ENCODE measurements at places on chromosomes 2 and 18.

- no peak for DNase-seq
Observed at GRCh38 chr2:95380280-95380679, 22.2 kb upstream of the FAHD2A start.

GRCh38 chr2:67896076-67896475 lies 166.7 kb downstream of the C1D start:
- DNase-seq: no peak

GRCh38 chr2:219547621-219548020 lies 3.8 kb downstream of the TMEM198 start:
- no peak for DNase-seq

DNA sequence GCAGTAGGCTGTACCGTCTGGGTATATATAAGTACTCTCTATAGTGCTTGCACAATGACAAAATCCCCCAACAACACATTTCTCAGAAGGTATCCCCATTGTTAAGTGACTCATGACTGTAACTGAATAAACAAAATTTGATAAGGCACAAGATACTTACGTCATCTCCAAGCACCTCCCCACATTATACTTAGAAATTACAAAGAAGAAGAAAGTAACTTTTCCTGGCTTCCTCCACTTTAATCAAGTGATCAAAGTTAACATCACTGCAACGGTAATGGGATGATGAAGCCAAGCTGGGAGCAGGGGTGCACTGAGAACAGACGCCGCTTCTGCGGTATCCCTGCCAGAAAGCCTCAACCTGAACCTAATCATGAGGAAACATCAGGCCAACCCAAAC lies 9.7 kb downstream of the TNS1 start:
- DNase-seq: no peak

DNA sequence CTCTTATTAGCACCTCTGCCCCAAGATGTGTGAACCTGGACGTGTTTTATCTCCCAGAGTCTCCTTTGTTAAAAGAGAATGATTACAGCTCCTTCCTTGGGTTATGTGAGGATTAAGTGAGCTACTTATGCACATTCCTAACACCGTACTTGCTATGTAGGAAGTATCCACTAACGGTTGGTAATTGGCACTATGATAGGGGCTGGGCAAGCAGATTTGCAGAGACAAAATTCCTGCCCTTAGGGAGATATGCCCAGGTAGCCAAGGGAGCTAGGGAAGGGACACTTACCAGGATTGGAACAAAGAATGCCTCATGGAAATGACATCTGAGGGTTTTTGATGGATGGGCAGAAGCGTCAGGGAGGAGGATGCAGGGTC lies 11.5 kb upstream of the ALPK2 start:
- no peak for DNase-seq

DNA sequence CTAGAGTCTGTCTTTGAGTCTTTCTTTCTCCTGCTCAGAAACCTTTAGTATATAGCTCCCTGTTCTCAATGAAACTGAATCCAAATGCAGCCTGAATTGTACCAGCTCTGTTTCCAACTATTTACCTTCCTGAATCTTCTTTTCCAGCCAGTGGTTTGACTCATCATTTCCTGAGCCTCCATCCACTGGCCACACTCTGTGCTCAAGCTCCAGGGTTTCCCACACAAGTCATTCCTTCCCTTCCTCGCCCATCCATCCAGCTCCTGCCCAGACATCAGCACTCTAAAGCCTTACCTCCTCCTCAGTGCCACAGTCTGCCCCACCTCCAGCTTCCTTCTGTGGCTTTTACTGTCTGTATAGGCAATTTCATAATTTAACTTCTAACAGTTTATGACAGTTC lies 233.6 kb upstream of the RASGRP3 start:
- no peak for DNase-seq

GRCh38 chr2:106147665-106148064 lies 46.4 kb downstream of the UXS1 start:
- DNase-seq: no peak

GRCh38 chr2:112118148-112118547 lies 20.0 kb upstream of the FBLN7 start:
- DNase-seq: no peak

GRCh38 chr2:26347286-26347865 lies 787 bp upstream of the ADGRF3 start:
- DNase-seq: no peak

- no peak for DNase-seq
Observed at GRCh38 chr2:177397481-177398289, 5.1 kb downstream of the AGPS start.

DNA sequence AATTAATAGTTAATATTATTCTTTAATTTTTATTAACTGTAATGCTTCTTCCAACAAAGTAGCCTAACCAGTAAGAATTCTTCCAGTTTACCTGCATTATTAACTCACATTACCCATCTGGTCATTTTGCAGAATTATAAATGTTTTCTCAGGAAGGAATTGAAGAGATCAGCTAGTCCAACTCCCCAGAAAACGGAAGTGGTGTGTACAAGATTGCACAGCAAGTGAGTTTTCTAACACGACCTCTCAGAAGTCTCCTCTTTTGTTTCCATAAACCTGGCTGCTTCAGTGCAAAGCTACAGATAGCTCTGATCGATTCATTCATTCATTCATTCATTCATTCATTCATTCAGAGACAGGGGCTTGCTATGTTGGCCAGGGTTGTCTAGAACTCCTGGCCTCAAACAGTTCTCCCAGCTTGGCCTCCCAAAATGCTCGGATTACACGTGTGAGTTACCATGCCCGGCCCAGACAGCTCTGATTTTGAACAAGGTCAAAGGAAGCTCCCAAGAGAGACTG lies 128.8 kb upstream of the REV1 start:
- DNase-seq: no peak

- no peak for DNase-seq
Observed at GRCh38 chr18:59068276-59069071, 71.2 kb upstream of the SEC11C start.

GRCh38 chr2:222730366-222730999 lies 59.0 kb downstream of the MOGAT1 start:
- peak; percentile 34 for DNase-seq

- DNase-seq: no peak
Observed at GRCh38 chr2:71816815-71817214, 330.8 kb downstream of the CYP26B1 start.

DNA sequence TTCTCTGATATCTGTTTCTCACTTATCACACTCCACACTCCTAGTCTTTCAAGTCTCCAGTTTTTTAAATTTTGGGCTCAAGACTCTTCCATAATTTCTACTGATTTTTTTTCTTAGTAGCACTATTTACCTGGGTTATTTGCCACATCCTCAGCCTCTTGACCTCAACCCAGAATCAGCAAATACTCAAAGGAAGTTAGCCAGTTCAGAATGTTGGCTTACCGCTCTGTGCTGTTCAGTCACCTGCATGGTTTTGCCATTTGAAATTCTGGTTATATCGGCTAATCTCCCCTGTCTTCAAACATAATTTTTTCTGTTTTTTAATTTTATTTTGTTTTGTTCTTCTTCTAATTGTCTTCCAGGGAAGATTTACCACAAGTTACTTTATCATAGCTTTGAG lies 412.6 kb downstream of the PTH2R start:
- no peak for DNase-seq

GRCh38 chr18:67520351-67520921 lies 3.9 kb upstream of the DSEL start:
- DNase-seq: no peak

DNA sequence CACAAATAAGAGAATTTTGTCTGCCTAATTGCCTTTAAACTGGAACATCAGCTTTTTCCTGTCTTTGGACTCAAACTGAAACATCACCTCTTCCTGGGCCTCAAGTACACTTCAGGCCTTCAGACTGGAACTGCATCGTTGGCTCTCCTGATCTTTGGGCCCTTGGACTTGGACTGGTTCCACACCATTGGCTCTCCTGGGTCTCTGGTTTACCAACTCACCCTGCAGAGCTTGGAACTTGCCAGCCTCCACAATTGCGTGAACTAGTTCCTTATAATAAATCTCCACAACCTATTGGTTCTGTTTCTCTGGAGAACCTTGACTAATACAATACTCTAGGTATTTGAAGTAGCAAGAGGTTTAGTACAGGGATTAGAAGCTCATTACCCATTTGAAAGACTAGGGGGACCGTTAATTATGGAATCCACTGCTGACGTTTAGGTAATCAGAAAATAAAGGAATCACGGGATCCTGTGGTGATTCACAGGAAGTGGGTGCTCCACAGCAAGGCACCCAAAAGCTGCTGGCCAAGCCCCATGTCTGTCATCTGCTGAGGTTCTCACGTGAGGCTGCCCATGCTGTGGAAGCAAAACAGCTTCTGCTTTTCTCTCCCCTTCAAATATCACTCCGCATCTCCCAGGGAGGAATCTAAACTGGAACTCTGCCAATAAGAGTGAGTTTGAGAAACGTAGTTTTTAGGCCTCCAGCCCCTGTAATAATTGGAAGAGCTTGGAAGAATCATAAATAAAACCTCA lies 20.0 kb upstream of the SGPP2 start:
- DNase-seq: no peak

DNA sequence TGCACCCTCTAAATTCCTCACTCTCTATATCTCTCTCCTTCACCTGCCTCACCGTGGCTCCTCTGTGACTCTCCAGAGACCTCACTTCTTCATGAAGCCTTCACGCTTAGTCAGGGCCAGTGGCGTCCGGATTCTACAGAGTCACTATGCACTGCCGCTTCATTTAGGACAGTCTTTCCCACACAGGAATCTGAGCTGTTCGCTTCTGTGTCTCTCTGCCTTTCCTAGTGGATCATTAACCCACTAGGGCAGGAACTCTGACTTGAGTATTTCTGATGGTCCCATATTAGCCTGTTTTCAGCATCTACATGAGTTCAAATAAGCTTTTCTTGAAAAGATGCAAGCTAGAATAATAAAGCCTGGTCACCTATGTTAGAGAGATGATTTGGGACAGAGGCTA lies 180.2 kb upstream of the DOK6 start:
- no peak for DNase-seq

GRCh38 chr2:62467475-62468321 lies 38.3 kb downstream of the TMEM17 start:
- no peak for DNase-seq

DNA sequence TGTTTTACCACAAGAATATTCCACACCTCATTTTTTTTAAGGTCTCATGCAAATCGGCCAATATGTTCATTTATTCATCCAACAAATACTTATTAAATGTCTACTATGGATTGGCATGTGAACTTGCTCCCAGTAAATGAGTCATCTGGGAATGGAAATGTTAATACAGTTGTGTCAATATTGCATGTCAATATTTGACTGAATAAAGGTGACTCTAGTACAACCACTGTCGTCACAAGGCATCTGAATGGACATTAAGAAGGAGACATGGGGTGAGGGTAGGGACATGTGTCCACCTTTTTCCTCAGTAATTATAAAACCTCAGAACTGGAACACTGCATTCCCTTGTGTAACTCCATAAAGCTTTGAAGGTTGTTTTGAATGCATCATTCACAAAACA lies 365.4 kb downstream of the ADCYAP1 start:
- DNase-seq: no peak

- DNase-seq: no peak
Observed at GRCh38 chr18:28065793-28066186, 111.1 kb downstream of the CDH2 start.

GRCh38 chr2:239005586-239005985 lies 157.7 kb downstream of the TWIST2 start:
- DNase-seq: no peak

DNA sequence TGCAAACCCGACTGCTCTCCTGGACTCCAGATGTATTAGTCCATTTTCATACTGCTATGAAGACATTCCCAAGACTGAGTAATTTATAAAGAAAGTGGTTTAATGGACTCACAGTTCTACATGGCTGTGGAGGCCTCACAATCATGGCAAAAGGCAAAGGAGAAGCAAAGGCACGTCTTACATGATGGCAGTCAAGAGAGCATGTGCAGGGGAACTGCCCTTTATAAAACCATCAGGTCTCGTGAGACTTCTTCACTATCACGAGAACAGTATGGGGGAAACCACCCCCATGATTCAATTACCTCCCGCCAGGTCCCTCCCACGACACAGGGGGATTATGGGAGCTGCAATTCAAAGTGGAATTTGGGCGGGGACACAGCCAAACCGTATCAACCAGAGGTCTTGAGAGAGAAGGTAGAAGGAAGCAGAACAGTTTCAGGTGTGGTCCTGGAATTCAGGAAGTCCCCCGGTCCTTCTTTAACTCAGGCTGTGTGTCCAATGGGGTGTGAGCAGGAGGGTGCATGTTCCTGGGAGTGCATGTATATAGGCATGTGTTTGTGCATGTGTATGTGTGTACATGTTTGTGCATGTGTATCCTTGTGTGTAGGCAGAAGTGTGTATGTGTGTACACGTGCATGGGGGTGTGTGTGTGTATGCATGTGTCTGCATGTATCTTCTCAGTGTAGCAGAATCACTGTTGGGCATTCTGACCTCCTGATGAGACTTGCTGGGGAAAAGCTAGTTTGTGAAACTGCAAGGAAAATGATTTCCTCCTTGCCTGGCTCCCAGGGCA lies 46.2 kb downstream of the GREB1 start:
- DNase-seq: no peak

GRCh38 chr2:164597983-164598382 lies 23.3 kb downstream of the GRB14 start:
- DNase-seq: no peak

GRCh38 chr2:201244829-201245228 lies 15.5 kb upstream of the CASP8 start:
- DNase-seq: no peak

GRCh38 chr2:8329660-8330622 lies 351.9 kb upstream of the ID2 start:
- DNase-seq: no peak

DNA sequence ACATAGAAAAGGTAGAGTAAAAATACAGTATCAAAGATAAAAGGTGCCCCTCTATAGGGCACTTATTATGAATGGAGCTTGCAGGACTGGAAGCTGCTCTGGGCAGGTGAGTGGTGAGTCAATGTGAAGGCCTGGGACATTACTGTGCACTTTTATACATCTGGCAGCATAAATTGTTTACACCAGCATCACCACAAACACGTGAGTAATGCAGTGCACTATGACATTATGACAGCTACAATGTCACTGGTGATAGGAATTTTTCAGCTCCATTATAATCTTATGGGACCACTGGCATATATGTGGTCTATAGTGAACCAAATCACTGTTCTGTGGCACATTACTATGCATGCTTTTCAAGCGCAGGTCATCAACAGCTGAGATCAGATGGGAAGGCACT lies 48.1 kb downstream of the TPGS2 start:
- no peak for DNase-seq

DNA sequence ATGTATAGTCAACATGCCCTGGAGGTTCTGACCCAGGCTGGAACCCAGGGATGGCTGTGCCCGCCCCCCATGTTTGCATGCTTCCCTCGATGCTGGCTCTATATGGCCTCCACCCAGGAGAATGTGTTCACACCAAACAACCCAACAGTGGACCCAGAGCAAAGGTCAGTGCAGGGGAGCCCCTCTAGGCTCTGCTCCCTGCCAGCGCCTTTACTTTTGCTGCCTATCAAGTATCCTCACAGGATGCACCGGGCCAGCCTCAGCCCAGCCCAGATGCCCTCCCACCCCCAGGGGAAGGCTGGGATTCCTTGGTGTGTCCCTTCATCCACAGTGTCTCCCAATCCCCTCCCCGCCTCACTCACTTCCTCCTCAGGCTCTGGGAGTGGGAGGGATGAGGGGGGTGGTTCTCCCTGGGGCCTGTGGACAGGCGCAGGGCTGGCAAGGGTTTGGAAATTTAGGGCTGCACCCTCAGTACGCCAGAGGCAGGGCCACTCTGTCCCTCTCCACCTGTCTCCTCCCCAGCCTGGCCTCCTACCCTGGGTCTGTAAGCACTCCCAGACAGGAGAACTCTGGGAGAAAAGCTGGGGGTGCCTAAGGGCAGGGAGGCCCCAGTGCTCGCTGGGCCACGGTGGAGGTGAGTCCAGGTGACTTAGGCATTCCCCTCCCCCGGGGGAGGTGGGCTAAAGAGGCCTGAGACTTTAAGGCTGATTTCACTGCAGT lies 2.3 kb downstream of the ATP6V1B1 start:
- DNase-seq: no peak
